ENCODE measurements at places on chromosomes 2 and 18.

DNA sequence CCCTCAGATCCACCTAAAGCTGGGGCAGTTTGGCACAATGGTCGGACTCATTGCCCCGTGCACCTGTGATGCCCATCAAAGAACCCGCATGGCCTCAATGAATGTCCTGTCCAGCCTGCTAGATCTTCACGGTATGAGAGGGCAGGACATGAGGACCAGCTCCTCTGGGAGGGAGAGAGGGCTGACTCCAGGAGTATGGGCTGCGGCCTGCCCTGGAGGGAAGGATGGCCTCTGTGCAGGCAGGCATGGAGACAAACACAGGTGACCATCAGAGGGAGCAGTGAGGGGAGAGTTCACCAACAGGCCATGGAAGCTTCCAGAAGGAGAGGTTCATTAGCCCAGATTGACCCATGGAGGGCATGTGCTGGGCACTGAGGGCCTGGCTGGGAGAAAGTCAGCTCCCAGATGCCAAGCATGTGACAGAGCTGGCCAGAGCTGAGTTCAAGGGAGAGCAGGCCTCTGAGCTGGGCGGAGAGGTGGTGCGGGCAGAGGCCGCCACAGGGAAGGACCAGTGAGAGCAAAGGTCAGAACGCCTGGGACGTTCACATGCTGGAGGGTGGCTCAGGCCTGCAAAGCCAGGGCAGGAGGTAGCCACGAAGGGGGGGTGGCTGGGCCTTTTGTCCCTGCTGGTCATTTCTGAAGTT, 36.2 kb downstream of the HJURP start:
- DNase-seq: no peak

DNA sequence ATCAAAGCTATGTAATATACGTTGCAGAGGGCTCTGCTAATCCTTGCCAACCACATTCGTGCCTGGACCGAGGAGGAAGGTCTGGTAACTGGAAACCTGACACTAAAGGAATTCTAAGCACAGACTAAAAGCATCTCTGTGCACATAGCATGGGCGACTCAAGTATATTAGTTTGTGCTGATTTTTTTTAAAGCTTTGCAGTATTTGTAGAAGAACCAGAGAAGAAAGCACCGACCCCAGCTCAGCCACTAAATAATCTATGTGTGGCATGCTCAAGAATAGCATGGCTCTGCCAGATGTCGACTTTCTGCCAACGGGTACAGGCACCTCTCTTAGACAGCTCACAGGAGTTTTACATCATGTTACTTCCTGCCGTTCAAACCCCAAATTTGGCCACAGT, 73.2 kb upstream of the NRP2 start:
- no peak for DNase-seq

- no peak for DNase-seq
Measured at GRCh38 chr2:38835015-38835601, 40.6 kb downstream of the DHX57 start.

DNA sequence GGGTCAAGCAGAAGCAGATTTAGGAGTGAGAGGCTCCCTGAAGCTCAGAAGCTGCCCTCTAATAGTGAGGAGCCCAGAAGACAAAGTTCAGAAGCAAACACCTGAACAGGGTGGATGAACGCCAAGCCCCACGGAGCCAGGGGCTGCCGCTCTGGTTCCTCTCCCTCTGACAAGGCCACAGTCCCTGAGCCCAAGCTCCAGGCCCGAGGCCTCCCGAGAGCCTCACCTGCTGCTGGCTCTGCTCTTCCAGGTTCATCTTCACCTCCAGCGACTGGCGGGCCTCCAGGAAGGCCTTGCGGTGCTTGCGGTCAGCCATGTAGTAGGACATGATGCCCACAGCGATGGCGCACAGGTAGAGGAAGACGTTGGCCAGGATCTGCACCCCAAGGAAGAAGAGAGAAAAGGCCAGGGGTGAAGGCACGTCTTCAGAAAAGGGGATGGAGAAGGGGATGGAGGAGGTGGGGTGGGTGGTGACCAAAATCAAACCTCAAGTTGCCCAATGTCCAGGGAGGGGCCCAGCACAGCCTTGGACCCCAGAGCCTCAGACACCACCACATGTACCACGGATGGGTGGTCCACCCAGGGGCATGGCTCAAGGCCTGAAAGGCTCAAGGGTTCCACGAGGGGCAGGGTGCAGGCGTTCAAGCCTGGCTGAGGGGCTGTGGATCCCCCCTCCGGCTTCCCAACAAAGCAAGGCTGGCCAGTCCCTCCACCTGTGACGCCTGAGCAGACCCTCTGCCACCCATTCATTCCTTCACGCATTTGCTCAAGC, 47.5 kb downstream of the ADCY3 start:
- no peak for DNase-seq

GRCh38 chr2:109164739-109165221, 35.8 kb downstream of the SH3RF3 start:
- DNase-seq: no peak

GRCh38 chr2:109472974-109473373, 140.8 kb downstream of the SEPTIN10 start:
- no peak for DNase-seq

DNA sequence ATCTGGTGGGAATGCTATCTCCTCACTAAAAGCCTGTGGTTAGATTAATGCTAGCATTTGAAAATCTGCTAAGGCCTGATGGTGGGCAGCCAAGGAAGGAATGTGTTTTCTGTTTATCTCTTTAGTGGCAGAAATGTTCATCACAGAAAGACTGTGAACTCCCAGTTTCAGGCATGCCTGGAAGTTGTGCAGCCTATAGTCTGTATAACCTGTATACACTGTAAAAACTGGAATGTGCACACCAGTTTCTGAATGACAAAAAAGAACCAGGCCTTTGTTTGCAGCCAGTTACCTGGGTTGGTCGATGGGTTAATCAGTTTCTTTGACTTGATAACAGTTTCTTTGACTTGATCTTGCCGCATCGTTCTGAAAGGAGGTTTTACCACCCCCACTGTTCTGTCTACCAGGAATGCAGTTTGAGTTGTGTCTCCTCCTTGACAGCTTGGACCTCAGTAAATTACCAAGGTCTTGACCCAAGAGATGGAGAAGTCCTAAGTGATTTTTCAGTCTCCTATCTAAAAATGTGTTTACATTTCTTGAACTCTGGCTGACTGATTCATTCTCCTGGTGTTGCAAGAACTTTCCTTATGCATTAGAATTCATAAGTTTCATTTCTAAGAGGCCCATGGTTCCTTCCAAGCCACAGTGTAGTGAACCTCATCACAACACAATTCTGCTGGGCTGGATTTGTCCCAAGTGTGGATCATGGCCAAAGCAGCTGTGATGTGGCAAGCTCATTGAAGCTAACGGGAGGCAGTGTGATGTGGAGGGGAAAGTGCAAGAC, 62.2 kb downstream of the KIAA2012 start:
- DNase-seq: no peak

DNA sequence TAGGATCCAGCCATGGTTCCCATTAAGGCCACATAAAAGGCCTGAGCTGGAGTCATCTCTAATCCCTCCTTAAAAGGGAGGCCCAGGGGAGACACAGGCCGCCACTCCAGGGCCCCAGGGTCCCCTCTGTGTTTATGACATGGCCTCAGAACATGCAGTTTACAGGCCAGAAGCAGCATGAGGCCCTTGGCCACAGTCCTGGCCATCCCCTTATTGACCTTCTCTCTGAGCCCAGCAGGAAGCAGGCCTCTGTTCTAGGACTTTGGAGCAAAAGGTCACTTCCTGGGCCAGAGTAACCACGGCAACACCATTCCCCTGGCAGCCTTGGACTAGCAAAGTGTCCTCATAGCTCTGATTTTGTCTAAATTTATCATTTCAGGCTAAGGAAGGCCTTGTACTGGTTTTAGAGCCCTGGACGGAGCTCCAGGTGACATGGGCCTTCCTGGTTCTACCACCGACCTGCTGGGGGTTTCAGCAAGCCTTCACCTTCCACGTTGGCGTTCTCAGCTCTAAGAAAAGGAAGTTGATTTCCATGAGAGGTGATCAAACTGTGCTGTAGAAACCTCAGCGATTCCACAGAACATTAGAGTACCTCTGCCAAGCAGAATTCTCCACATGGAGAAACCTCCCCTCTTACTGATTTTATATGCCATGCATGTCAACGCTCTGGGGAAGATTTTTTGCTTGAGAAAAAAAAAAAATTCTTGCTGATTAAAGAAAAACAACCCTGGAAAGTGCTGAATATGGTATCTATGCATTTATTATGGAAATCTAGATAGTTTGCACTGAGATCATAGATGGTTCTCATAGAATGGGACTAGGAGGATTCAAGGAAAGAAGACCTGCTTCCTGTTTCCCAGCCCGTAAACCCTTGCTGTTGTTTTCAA, 53.7 kb downstream of the HS1BP3 start:
- no peak for DNase-seq

DNA sequence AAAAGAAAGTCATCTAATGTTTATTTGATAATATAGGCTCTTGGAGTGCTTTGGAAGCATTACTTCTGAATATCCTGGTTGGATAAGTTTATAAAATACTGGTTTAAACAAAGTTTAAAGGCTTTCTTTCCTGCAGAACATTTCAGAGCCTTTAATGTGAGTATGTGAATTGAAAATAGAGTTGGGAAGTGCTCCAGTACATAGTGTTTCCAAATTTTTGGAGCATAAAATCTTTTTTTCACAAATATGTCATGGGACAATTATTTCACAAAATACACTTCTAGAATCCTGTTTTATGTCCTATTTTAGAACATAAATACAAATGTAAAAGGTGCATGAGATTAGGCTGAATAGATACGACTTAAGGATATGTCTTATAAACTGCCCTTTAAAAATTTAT, 158.9 kb upstream of the HNRNPA3 start:
- DNase-seq: no peak

- no peak for DNase-seq
Measured at GRCh38 chr2:178006710-178007109, 65.9 kb downstream of the PDE11A start.

DNA sequence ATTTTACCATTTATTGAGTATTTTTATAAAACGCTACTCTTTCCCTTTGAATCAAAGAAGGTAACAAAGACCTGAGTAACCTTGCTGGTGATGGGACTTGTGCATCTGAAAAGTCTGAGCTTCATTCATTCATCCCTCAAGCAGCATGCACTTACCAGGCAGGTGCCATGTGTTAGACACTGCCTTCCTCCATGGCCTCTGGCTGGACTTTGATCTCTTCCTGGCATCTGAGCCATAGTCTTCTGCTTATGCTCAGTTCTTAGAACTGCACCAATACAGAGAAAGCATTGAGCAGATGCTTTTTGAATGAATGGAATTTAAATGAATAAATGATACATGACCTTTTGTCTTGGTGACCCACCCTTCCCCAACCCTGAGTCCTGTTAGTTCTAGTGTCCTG, 251.4 kb upstream of the COPS8 start:
- DNase-seq: no peak

DNA sequence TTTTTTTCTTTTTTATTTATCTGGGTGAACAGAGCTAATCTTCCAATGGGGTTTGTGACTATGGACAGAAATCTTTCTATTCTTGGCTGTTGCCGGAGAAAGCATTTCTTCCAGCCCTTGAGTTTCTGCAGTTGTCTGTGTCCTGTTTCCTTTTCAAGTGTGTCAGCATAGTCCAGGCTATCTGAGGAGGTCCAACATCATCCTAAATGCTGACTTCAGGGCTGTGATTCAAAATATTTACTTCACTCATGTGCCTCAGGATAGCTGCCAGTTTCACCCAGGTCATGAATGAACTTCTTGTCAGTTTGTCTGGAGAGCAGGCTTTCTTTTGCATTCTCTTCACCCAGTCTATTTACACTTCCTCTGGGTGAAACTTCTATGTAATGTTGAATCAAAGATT, 27.9 kb downstream of the ITGAV start:
- no peak for DNase-seq

DNA sequence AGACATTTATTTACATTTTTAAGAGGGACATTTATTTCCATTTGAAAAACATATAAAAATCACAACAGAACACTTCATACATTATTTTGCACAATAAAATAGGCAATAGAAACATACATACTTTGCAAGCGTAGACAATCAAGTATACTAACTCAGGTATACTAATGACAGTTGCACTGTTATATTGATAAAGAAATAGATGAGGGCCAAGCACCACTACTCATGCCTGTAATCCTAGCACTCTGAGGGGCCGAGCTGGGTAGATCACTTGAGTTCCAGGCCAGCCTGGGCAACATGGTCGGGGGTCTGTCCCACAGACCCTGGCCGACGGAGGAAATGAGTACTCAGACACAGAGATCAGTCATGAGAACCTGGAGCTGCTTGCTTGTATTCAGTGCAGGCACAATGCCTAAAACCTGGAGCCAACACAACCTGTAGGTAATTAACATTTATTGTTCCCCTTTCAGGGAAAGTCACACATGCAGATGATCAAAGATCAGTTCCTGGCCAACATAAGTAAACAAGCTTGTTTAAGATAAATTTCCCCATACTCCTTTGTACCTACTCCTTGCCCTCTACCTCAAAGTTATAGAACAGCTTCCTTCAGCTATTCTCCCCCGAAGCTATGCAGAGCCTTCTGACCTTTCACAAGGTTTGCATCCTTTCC, 1960.2 kb downstream of the SUCLG1 start:
- no peak for DNase-seq

- DNase-seq: no peak
Measured at GRCh38 chr2:232103140-232103737, 141.7 kb downstream of the DIS3L2 start.

- no peak for DNase-seq
Measured at GRCh38 chr18:37846996-37847395, 281.4 kb upstream of the CELF4 start.

GRCh38 chr18:2360861-2361260, 210.4 kb downstream of the METTL4 start:
- DNase-seq: no peak

- no peak for DNase-seq
Measured at GRCh38 chr18:51072586-51073313, 42.7 kb downstream of the SMAD4 start.

DNA sequence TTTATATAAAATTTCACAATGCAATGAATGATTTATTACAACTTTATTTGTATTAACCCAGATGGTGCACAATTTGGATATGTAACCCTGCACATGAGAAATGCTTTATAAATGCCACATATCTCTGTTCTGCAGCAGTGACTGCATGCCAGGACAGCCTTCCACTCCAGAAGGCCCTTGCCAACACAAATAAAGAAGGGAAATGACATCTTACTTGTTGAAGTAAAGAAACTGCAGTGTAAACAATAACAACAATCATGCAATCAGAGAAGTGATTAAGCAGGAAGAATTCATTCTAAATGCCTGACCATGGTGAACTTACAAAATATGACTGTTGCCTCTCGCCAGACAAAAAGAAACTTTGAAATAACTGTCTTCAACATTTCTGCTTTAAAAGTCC, 129.9 kb upstream of the CHST9 start:
- no peak for DNase-seq

DNA sequence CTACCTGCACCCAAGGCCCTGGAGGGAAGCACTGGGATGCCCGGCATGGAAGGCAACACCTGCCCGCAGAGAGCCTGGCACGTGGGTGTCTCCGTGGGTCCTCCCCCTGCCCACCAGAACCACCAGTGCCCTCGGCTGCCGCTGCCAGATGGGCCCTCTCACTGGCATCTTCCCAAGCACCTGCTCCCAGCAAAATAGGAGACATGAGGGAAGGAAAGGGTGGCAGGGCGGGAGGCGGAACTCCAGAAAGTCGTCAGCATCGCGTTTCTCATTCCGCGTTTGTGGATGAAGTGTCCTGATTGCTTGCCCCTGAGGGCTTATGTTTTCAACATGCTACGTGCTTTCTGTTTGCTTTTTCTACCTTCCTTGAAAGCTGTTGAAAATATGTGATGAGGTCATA, 8.8 kb upstream of the SNTG2 start:
- DNase-seq: no peak
